GM03348 (cell line): ENCODE measurements at places on chromosomes 1 and 21.
A peak's percentile ranks its signal among the peaks of the same experiment; 100 is the strongest.

DNA sequence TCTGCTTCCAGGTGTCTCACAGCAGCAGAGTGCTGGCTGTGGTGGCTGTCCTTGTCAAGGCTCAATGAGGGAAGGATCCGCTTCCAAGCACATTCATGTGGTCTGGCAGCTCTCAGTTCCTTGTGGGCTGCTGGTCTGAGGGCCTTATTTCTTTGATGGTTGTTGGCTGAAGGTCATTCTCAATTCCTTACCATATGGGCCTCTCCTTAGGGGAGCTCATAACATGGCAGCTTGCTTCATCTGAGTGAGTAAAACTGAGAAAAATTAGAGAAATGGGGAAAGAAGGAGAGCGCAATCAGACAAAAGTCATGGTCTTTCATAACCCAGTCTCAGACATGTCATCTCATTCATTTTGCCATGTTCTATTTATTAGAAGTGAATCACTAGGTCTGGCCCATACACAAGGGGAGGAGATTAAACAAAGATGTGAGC is 81.7 kb upstream of the TSPAN2 start:
- DNase-seq: peak; percentile 46

DNA sequence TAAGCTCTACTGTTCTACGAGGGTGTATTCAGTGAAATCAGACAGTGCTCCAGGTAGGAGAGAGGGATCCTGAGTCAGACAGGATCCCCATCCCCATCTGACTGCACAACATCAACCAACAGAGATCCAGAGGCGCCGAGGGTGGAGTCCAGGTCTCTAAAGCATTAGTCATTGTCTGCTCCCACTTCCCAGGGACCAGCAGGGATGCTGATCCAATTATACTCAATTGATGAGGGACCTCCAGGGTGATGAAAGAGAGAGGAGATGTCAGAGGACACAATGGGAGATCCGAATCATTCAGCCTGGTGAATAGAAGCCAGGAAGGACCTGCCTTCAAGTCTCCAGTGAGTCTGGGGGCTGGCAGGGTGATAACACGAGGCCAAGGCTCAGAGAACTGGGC is 39.5 kb upstream of the STMN1 start:
- no peak for DNase-seq

DNA sequence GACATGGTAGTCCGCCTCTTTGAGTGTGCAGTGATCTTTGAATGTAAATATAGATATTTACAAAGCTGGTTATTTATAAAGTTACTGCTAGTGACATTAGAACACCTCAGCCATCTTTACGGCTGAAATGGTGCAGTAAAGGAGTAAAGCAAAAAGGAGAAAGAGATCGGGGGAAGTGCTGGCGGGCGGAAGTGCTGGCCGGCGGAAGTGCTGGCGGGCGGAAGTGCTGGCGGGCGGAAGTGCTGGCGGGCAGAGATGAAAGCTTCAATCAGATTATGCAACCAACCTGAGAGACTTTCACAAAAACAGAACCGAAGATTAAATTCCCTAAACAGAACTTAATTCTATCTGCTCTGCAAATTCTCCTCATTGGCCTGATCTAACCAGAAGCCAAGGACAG is 1.4 kb upstream of the OR14A16 start:
- DNase-seq: no peak

GRCh38 chr1:91948097-91948496 is 1.1 kb upstream of the BRDT start:
- DNase-seq: no peak
